GM23248 (cell line): ENCODE measurements at places on chromosomes 16 and 17.

GRCh38 chr16:28989363-28989762, 4.5 kb downstream of the LAT start:
- DNase-seq: no peak

DNA sequence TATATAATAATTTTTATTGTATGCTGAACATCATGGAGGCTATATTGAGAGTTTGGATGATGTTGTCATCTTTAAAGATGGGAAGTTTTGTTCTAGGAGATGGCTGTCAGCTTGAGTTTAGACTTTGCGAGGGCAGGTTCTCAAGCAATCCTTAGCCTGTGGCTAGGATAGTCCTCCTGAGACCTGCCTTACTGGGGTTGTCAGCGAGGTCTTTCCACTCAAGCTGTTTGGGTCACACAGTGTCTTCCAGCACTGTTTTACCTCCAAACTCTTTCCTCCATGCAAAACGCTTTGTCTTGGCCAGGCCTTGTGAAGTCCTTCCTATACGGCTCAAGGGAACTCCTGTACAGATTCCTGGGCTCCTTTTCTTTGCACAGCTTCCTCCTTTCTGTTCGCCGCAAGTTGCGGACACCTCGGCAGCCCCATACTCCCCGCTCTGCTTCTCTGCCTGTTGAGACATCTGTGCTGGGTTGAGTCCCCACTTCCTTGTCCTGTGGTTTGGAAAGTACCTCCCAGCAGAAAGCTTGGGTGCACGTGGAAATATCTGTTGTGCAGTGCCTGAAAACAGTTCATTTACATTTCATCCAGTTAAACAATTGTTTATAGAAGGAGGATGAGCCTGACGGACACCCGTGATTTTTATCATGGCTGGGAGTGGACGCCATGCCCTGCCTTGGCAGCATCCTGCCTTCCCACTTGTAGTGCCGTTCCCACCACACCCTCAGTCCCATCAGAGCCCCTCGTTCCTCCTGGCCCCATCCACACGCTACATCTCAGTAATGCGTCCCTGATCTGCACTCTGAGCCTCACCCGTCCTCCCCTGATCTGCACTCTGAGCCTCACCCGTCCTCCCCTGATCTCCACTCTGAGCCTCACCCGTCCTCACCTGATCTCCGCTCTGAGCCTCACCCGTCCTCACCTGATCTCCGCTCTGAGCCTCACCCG, 55.0 kb upstream of the CBFA2T3 start:
- DNase-seq: no peak

DNA sequence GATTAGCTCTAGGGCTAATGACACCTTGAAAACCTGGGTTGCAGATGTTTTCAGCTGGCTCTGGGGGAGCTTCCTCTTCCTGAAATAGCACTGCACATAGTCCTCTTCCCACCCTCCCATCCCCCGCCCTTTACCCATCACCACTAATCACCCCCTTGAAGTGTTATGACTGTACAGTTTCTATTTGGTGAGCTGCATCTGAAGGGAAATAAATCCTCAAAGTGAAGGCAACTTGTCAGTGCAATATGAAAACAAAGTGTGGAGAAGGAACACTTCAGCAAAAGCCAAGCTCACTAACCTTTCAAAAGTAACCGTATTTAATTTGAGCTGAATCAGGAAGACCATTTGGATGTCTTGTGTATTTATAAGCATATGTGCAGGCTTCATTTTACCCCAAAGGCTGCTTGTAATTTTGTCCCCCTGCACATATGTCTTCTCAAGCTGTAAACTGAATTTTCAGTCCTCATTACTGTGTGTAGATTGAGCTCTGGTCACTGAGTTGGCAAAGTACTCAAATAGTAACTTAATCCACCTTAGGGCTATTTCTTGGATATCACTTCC, 44.1 kb upstream of the CA10 start:
- DNase-seq: no peak

DNA sequence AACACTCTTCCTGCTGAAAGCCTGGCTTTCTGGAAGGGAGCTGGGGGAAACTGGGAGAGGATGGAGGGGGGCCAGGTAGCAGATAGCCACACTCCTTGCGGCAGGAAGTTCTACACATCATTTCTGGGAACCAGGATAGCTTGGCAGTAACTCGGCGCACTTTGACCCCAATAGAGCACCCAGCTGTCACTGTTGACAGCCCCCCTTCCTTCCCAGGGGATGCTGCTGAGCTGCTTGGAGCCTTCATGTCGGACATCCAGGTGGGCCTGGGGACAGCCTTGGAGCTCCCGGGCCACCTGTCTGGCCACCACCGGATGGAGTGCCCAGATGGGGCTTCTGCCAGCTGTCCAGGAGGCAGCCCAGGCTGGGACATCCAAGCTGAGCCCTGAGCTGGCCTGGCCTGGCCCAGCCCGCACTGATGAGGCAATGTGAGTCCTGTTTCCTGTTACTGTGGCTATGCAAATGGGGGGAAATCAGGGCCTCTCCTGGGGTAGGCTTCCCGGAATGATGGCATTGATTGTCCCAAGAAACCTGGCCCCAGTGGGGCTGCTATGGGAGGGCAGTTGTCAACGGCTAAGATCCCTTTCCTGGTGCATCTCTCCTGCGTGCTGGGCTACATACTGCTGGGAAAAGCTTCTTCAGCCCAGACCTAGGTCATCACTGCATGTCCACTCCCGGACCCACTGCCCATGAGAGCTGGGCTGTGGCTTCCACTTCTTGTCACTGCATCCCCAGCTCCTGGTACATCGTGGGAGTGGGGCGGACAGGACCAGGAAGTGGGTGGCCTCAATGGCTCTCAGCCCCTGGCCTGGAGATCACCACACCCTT, 50.0 kb downstream of the SOCS1 start:
- peak; percentile 43 for DNase-seq

- no peak for DNase-seq
Measured at GRCh38 chr16:87851141-87851587, 18.1 kb downstream of the SLC7A5 start.

- no peak for DNase-seq
Measured at GRCh38 chr16:63323722-63324705, 1287.8 kb upstream of the CDH8 start.

GRCh38 chr17:77153472-77153871, 12.7 kb downstream of the SEC14L1 start:
- DNase-seq: peak; percentile 51

GRCh38 chr17:66474806-66475497, 172.5 kb downstream of the PRKCA start:
- no peak for DNase-seq
